ENCODE measurements at places on chromosomes 16 and 17.

DNA sequence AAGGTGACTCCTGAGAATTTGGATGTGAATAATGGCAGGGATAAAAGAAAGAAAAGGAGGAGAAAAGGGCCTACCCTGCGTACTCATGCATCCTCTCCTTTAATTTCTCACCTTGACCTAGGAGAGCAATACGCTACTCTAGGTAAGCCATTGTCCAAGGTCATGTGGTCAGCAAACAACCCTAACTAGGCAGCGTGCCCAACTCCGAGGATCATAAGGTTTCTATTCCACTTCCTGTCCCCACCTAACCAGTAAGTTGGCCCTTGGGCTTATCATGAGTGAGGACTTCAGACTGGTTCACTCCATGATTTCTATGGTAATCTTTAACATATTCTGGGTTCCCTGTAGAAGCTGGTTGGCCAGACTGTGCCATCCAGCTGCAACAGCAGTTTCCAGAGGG lies 315.1 kb upstream of the CCL2 start:
- no peak for DNase-seq

GRCh38 chr16:1749152-1750117 lies 21.9 kb downstream of the NME3 start:
- DNase-seq = no peak

GRCh38 chr17:50414808-50415207 lies 11.2 kb upstream of the ACSF2 start:
- DNase-seq = no peak

DNA sequence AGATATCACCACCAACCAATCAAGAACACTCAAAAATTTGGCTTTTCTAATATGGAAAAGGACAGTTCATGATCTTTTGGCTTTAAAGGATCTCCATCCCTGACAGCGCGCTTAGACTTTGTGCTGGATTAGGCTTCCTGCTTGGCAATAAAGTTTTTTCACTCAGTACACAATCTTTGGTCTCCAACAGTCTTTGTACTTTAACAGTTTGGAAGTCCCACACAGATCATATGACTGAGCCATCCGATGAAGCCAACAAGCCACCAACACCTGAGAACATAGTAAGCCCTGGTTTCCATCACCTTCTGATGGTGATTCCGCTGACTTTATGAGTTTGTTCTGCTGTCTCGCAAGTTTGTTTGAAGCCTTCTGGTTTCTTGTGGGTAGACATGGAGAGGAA lies 34.3 kb downstream of the SMURF2 start:
- no peak for DNase-seq

- DNase-seq = no peak
Measured at GRCh38 chr17:14301279-14302090, 604 bp downstream of the HS3ST3B1 start.

GRCh38 chr17:46795379-46795952 lies 23.0 kb downstream of the WNT3 start:
- DNase-seq = no peak

DNA sequence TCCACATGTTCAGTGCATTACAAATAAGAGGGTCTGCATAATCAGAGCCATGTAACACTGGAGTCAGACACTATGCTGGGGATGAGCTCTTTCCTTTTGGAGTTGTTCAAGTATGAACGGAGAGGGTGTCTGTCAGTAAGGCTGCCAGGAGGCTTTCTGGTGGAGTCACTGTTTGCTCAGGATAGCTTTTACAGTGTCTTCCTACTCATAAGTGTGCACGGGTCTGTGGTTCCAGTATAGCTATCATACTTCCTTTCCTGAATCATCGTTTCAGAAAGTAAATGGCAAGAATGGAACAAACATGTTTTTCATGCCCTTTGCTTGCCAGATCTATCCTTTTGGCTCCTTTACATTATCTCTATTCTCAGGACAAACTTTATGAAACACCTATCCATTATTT lies 152.7 kb upstream of the CDH11 start:
- no peak for DNase-seq

- no peak for DNase-seq
Measured at GRCh38 chr17:2444382-2444781, 43.5 kb upstream of the MNT start.

DNA sequence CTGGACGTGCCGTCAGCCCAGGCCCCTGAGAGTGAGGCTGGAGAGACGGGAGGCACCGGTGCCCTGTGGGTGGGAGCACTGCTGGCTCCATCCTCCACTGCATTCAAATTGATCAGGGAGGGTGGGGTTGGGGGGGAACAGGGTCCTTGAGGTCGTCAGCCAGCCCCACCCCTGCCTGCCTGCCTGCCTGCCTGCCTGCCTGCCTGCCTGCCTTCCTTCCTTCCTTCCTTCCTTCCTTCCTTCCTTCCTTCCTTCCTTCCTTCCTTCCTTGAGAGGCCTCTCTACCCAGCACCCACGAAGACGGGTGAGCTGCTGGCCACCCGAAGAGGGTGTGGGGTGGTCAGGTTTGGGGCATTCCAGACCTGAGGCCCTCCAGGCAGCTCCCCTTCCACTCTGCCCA lies 16.0 kb downstream of the BAHCC1 start:
- no peak for DNase-seq

DNA sequence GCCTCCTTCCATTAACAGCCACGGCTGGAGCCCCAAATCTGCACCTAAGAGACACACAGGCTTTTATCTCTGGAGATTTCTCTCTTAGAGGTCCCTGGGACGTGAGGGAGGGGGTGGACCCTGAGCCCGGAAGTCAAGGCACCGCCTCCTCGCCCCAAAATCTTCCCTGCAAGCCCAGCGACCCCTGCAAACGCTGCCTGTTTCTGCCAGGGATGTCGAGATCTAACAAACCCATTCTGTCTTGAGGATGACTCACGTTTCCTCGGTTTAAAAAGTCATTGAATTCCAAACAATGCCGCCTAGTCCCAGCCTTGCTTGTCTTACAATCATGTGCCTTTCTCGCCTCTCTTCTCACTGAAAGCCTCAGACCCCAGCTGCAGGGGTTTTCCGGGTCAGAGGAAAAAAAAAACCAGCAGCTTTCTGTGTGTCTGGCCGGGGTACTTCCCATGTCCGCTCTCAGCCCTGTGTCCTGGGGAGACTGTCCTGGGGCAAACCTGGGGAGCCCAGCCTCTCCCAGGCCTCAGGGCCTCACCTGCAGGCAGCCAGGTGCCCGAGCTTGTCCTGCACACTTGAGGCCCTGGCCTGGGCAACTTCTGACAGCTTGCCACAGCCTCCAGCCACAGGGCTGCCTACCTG lies 15.4 kb downstream of the ARL2BP start:
- no peak for DNase-seq

- no peak for DNase-seq
Measured at GRCh38 chr16:77974883-77975282, 47.5 kb upstream of the CLEC3A start.

DNA sequence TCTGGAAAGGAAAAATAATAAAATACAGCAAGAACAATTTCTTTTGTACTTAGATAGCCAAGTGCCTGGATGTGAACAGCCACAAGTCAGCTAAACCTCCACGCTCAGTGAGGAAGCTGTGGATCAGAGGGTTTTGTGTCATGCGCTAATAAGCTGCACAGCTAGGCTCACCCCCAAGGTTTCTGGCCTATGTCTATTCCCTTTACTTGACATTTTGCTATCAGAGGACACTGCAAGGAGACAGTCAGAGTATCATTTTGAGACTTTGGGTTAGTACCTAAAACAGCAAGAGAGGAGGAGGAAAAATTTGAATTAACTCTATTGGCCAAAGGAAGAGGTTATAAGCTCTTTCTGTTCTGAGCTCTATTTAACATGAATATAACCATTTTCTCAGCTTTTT lies 139.3 kb downstream of the KCNJ2 start:
- no peak for DNase-seq

- DNase-seq = no peak
Measured at GRCh38 chr17:72614476-72614870, 478.0 kb downstream of the SLC39A11 start.

DNA sequence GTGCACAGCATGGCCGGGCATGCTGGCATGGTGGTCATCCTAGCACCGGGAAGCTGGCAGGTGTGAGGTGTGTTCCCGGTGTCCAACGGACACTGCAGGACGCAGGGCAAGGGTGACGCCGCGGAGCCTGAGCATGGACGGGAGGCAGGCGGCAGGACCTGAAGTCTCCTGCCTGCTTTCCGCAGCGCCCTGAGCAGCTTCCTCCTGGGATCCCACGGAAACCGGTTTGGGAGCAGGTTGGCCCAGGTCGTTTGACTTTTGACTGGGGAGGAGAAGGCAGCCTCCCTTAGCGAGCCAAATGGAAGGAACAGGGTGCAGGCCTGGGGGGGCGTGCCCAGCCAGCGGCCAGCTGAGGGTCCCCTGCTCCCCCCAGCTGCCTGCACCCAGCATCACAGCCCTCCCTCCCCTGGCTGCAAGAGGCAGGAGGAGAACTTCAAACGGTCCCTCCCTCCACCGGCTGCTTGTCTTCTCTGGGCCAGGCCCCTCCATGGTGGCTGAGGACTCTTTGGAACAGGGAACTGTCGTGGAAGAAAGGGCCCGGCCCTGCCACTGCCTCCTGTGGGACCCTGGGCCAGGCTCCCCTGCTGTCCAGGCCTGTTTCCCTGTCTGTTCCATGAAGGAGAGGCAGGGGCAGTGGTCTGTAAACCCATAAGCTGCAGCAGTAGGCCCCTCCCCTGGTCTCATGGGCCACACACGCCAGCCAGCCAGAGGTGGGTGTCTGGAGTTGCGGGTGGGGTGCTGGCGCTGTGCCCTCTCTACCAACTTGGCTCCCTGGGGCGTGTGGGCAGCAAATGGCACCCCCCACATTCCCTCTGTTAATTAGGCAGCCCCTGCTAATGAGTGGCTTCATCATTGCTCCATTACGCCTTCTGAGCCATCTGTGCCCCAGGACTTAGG lies 7.8 kb upstream of the ADGRG1 start:
- DNase-seq = no peak

DNA sequence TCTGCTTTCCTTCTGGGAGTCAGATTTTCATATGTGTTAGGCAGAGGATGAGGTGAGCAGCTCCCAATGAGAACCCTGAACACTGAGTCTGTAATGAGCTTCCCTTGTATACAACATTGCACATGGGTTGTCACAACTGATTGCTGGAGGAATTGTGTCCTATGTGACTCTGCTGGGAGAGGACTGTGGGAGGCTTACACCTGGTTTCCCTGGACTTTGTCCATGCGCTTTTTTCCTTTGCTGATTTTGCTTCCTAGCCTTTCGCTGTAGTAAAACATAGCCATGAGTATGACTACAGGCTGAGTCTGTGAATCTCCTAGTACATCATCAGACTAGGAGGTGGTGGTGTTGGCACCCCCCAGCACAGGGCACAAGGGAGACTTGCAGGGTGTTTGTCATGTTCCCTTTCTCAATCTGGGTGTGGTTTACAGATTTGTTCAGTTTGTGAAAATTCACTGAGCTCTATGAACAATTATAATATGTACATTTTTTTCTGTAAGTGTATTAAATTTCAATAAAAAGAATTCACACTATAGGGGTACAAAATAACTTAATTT lies 1.7 kb upstream of the PLK1 start:
- DNase-seq = no peak

GRCh38 chr16:61842666-61843065 lies 193.6 kb downstream of the CDH8 start:
- DNase-seq = no peak

GRCh38 chr16:56450275-56450985 lies 702 bp downstream of the NUDT21 start:
- DNase-seq = no peak

DNA sequence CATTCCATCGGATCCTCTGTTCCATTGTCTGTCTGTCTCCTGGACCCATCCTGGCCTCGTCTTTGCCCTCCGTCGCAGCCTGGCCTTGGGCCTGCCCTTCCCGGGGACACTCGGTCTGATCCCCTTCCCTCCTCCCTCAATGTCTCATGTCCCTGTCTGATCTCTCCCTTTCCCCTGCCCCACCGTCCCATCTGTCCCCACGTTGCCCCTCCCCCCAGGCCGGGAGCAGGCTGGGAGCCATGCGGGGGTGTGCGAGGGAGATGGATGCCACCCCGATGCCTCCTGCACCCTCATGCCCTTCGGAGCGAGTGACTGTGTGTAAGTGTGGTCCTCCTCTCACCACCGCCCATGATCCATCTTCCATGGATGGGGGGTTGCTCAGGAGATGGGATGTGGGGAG lies 5.3 kb upstream of the ATP2A1 start:
- no peak for DNase-seq

DNA sequence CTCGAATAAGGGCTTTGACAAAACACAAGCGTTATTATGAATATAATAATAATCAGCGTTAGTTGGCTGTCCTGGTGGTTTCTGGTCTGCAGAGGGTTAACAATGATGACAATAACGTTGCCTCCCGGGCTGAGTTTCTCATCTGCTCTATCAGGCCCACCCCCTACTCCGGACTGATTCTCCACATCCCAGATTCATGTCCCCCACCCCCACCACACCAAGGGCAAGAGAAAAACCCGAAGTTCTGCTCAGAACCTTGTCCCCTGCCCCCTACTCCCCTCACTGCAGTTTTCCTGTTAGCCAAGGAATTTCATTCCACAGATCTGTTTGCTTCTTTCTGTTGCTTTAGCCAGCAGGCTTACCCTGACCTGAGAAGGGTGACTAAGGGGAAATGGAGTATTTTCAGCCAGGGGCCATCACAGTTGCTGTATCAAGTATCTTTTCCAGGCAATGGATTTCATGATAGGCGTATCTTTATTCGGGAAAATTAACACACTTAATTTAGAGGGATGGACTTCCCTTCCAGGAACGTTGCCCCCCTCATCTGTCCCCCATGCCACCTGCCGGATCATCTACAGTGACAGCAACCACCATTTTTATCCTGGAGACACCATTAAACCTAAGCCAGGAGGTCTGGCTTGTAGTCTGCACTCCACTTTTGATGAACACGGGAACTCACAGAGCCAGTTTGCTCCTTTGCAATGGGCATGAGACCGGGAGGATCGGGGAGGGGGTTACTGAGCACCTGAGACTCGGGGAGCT lies 23.7 kb downstream of the ALOX15 start:
- no peak for DNase-seq

GRCh38 chr17:67246653-67247415 lies 1.8 kb upstream of the HELZ start:
- no peak for DNase-seq

GRCh38 chr17:55492781-55493341 lies 18.4 kb downstream of the SMIM36 start:
- DNase-seq = no peak

DNA sequence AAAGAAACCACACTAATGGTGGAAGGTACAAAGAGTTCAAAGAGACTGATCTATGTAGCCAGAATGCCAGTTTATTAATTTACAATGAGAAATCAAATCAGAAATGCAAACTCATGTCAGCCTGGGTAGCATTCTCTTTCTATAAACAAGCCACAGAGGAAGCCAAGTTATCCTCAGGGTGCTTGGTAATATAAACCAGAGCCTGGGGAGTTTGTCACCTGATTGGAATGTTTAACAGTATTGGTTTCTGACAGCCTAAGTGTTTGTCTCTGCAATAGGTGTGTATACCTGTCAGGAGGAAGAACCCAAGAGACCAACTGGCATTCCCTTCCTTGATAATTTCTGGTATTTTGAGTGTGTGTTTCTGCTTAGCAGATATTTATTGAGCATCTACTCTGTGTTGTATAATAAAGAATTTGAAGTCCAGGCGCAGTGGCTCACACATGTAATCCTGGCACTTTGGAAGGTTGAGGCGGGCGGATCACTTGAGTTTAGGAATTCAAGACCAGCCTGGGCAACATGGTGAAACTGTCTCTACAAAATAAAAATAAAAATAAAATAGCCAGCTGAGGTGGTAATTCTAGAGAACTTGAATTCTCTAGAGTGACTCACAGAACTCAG lies 3.1 kb upstream of the C17orf58 start:
- no peak for DNase-seq
